ENCODE measurements at places on chromosomes 6 and 20.

DNA sequence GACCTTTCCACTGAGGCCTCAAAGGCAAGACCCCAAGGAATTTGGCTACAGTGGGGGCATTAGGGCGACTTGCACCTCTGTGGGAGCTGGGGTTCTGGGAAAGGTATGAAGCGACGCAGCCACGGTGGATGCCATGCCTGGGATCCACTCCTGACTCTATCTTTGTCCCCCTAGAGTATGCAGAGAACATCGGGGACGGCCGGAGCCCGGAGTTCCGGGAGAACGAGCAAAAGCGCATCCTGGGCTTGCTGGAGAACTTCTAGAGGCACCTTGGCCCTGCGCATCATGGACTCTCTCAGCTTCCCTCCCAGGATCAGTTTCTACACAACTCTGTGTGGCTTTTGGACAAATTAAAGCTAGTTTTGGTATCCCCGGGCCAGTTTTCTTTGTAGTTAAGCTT lies 31.2 kb upstream of the VSTM2L start:
- DNase-seq: no peak

DNA sequence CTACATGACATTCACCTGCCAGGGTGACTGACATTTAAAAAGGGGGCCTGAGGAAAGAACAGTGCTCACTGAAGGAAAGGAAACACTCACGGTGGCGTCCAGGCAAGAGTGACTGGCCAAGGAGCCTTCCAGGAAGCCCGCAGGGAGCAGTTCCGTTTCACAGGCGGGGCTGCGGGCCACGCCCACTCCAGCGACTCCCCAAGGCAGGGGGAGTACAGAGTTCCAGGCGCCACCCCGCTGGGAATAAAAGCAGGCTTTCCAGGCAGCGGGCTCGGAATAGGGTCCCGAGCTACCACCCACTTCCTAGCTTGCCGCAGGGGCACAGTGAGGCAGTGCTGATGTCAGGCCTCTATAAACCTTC lies 34.2 kb downstream of the PKIG start:
- DNase-seq: no peak

DNA sequence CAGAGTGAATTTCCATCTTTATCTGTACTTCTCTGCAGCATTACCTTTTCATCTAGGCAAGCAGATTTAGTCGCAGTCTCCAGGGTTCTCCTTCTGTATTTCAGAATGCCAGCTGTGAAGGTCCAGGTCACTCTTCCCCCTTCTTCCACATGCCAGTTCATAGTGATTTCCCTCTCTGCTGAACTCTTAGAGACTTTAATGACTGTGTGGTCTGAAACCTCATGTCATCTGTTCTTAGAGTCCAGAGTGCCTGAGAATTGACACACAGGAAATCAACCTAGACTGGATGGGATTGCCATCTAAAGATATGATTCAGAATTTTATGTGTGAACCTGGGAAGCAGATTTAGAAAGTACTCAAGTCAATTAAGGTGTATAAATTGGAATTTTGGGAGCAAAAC lies 248.1 kb downstream of the TPBG start:
- no peak for DNase-seq

DNA sequence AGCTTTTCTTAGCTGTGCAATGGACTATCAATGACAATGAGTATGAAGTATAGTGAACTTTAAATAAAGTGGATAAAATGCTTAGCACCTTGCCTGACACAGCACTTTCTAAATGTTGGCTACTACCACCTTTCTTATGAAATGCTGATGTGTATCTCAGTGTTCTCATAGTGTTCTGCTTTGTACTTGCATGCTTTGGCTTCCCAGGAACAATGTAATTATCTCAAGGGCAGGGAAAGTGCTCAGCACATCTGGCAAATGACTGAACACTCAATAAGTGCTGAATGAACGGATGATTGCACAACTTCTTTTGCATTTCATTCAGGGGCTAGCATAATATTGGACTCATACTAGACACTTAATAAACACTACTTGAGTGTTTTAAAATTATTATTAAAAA lies 28.2 kb upstream of the NOX3 start:
- no peak for DNase-seq

GRCh38 chr20:24998631-24999445 lies 6.3 kb upstream of the APMAP start:
- no peak for DNase-seq

DNA sequence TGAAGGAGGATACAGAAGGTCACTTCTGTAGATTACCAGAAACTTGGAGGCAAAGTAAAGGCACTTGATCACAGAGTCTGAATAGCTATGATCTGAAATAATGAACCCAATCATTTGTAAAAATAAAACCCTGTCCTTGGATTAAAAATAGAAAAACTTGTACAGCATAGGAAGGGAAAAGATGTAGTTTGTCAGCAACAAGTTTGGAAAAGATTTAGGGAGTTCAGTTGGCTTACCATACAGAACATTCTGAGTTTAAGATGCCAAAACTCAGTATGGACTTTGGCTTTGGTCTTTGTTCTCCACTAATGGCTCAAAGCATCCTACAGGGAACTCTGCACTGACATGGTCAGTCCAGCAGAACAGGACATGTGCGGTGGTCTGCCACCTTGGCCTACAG lies 240.6 kb downstream of the BCKDHB start:
- DNase-seq: no peak

DNA sequence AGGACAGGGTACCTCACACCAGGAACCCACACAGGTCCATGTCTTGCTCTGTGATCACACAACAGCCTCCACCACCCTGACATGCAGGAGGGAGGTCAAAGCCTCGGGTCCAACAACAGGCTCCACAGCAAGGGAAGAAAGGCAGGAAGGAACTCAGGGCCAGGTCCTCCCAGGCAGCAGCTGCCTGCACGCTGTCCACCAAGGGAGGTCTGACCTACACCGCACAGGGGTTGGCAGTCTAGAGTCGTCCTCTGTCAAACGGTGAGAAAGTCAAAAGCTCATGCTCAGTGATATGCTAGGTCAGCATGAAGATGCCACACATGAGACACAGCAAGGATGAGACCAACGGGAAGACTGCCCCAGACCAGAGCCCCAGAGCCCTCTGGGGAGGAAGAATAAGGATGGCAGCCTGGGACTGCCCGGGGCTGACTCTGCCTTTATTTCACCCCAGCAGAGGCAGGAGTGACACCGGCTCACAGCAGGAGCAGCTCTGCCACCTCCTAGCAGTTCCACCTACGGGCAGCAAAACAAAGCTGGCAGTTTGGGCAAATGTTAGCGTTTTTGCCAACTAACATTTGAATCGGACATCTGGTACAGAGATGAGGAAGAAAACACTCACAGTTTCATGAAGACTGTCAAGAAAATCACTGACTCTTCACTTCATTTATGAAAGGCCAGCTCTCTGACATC lies 8.5 kb downstream of the GMEB2 start:
- DNase-seq: no peak

- DNase-seq: no peak
Measured at GRCh38 chr6:89134723-89135122, 11.1 kb upstream of the PM20D2 start.

DNA sequence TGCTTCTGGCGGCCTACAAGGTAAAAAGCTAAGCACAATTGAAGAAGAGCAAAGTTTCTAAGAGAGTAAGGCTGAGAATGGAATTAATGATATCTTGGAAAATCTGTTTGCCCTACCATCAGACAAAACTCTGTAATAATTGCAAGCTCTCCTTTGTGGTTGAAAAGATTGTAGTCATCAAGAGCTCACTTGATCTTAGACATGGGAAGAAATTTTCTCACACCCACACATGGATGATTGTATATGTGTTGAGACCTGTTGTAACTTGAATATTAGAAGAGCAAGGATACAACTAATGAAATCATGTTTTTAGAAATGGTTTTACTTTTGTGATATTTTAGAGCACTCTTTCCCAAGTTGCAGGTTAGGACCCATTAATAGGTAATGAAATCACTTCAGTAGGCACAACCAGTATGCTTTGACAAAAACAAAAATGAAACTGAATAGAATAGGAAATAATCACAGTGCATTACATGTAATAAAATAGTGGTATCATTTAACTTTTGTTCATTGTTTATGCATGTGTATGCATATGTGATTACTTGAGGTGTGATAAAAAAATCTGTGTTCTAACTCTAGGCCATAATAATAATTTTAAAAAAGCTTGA lies 14.0 kb downstream of the DCBLD1 start:
- no peak for DNase-seq

DNA sequence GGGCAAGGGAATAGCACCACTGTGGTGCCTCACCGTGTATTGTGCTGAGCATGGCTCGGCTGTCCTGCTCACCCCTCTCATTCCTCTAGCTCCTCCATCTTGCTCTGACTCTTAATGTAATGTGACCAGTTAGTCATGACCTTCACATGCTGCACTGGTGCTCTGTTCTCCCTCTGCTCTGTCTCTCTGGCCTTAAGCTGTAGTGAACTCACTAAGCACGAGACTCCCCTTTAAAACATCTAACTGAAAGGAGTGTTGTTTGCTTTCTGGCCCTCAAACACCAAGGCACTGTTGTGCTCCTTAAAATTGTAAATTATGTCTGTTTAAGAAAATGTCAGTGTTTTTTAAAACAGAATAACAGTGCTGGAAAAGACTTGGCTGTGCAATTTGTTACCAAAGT lies 140.4 kb downstream of the HDGFL1 start:
- DNase-seq: no peak

- DNase-seq: no peak
Measured at GRCh38 chr6:110681543-110682459, 133.5 kb downstream of the CDK19 start.

GRCh38 chr20:54112221-54112884 lies 42.0 kb upstream of the BCAS1 start:
- no peak for DNase-seq

DNA sequence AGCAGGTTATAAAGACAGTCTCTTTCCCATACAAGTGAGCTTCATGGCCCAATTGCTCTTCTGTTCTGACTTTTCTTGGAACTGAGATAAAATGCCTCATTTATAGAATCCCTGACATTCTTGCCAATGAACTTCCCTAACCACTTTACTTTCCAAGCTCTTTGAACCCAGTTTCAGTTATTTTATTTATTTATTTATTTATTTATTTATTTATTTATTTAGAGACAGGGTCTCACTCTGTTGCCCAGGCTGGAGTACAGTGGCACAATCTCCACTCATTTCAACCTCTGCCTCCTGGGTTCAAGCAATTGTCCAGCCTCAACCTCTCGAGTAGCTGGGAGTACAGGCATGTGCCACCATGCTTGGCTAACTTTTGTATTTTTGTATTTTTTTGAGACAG lies 138.5 kb upstream of the ZNF184 start:
- DNase-seq: no peak

DNA sequence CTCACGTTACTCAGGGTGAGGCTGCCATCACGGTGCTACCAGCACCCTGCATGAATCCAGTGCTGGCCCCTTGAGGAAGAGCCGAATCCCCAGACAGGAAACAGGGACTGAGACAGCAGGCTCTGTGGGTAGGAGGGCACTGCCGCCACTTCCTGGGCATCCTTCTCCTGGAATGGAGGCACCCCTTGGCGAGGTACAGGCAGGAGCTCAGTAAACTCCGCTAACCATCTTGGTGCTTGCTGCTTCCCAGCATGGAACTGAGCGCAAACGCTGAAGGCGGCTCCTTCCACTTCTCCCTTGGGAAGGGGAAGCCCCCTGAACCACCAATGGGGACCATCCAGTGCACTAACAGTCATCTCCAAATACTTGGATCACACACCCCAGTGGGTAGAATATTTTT lies 13.5 kb upstream of the CCDC167 start:
- DNase-seq: no peak

GRCh38 chr6:106098383-106099234 lies 12.5 kb downstream of the PRDM1 start:
- peak; percentile 93 for DNase-seq

GRCh38 chr6:25548451-25548850 lies 103.6 kb upstream of the SCGN start:
- DNase-seq: no peak

- DNase-seq: no peak
Measured at GRCh38 chr6:156336089-156336488, 441.1 kb upstream of the ARID1B start.

DNA sequence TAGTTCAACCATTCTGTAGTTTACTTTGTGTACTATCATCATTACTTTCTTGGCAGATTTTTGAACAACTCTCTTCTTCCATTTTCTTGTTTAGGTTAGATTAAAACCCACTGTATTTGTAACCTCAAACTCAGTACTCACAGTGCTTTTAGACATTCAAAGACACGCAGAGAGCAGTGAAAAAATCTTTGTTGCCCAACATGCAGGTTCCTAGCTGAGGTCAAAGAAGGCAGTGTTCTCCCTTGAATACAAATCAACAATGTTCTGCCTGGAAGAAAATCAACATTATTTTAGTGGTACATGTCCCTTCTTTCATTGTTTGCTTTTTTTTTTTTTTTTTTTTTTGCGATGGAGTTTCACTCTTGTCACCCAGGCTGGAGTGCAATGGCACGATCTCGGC lies 11.2 kb downstream of the CYB5R4 start:
- DNase-seq: no peak

- no peak for DNase-seq
Measured at GRCh38 chr6:100217225-100218012, 223.4 kb upstream of the MCHR2 start.

GRCh38 chr6:1498491-1499113 lies 109.2 kb downstream of the FOXF2 start:
- DNase-seq: no peak

DNA sequence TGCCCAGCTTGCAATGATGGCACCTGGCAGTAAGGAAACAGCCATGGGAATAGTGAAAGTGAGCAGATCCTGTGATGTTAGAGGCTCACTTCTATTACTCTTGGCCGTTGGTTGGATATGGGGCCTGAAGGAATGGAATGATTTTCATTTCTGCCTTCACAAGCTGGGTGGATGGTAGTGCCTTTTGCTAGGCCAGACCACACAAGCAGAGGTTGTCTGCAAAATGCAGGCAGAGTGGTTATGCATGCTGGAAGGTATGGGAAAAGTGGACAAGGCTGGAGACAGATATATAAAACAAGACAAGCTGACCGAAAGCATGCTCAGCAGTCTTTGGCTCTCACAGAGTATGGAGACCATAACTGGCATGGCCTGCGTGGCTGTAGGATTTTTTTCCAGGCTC lies 50.7 kb upstream of the ERVFRD-1 start:
- DNase-seq: no peak

GRCh38 chr6:3813150-3813780 lies 35.9 kb upstream of the FAM50B start:
- peak; percentile 19 for DNase-seq

- no peak for DNase-seq
Measured at GRCh38 chr20:8205996-8206395, 73.9 kb downstream of the PLCB1 start.

DNA sequence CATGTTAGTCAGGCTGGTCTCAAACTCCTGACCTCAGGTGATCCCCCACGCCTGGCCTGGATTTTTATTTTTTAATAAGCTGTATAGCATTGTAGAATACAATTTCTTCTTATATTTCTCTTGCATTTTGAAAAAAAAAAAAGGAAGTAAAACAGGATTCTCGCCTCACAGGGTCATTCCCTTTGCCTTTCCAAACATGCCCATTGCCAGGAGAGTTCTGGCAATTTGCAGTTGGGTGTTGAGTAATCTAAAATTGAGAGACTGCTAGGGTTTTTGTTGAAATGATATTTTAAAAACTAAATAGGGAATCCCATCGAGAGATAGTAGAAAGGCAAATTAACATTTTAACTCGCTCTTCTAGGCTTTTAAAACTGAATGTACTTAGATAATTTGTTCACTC lies 196.1 kb downstream of the JARID2 start:
- no peak for DNase-seq

GRCh38 chr6:128500749-128501600 lies 19.4 kb downstream of the PTPRK start:
- DNase-seq: no peak

- no peak for DNase-seq
Measured at GRCh38 chr6:14165091-14165490, 47.5 kb downstream of the CD83 start.
